DMS153 (cell line): ENCODE measurements at places on chromosomes 3 and 15.
A peak's percentile ranks its signal among the peaks of the same experiment; 100 is the strongest.

DNA sequence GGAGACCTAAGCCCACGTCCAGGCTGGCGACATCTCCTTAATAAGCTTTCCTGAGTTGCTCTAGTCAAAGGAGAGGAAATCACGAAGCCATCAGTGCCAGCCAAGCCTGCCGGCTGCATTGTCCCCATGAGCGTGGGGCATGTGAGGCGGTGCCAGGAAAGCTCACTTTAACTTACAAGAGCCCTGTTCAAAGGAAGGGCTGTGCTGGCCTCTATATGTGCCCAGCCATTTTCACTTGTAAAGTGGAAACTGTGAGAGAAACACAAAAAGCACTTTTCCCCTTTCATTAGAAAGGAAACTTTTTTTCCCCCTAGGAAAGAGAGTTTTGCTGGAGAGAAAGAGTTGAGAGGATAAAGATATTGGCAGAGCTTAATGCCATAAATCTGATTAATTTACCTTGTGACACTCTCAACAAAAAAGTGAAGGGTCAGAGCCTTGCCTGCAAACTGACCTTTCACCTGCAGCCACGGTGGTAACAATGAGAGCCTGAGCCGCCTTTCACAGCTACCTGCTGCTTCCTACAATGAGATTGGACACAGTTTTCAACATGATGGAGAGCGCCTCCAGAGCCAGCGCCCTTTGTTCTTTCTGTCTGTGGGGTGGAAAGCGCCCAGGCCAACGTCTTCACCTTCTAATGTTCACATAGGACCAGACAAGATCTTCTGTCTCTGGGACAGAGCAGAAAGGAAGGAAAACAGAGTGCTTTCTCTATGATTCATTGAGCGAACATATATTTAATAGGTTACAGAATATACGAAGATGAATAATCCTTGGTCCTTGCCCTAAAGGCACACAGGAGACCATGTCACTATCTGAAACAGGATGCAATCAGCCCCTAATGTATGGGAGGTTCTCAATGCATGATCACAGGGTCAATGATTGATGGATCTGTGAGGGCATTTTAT is 233.1 kb upstream of the HES1 start:
- DNase-seq: peak; percentile 32

DNA sequence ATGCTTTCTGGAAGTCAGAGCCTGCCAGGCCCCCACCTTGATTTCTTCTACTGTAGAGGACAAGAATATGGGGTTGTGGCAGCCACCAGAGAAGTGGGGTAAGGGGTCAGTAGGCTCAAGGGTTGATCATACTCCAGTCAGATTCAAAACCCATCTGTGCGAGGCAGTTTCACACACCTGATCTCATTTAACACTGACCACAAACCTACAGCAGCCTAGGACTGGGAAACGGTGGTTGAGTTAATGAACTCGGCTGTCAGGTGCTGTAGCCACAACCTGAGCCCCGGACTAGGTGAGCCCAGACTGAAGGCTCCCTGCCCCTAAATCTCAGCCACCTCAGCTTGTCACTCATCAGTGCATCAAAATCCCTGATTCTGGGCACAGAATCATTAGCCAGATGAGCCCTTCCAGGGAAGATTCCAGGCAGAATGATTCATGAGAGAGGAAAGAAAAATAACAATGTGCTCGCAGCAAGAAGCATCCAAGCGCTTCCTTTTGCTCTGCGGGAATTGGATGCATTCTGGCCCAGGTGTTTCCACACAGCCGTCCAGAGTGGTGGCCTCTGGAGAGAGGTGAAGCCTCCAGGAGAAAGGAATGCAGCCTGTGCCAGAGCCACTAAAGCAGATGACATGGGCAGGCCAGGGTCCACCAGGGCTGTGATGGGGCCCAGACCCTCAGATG is 102.1 kb downstream of the SRGAP3 start:
- no peak for DNase-seq

GRCh38 chr3:153138276-153139210 is 23.5 kb upstream of the RAP2B start:
- DNase-seq: peak; percentile 70

DNA sequence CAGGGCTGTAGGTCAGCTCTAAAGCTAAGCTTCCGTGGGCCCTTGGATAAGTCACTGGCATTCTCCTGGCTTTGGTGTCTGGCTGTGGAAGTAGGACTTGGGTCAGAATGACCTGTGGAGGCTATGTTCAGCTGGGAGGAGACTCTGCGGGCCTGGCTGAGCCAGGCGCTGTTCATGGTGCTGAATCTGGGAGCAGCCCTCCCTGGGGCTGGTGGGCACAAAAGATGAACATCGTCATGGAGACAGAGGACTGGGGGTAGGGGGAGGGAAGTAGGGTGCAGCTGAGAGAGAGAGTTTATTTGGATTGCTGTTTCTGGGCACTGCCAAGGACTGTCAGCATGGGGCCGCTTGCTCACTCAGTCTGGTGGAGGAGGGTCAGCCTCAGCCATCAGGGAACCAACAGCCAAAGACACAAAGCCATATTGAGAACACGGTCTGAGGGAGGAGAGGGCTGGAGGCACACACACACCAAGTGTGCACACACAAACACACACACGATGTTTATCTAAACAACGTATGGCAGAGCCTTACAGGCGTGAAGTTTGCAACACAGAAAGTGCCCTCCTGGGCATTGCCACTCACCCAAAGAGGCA is 120.7 kb upstream of the LINGO1 start:
- DNase-seq: no peak

DNA sequence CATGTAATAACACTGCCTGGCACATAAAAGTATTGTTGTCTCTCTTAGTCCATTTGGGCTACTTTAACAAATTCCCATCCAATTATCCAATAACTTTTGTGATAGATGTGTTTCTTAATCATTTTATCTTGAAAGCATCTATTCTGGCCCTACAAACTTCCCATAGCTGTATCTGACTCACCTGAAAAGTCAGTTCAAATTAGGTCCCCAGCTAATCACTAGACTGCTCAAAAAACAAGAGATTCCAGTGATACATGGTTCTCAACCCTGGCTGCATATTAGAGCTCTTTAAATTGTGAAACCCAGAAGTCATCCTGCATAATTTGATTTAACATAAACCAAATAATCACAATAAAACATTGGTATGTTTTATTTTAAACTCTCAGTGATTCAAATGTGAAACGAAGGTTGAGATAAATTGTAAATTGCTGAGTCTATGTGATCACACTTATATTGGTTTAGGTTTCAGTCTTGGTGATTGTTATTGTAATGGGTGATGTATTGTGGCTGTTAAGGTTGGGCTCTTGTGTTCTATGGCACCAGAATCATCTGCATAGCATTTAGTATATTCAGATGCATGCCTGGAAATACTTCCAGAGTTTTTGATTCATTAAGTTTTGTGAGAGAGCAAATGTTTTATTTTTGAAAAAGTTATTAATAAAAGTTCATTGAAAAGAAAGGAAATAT is 268.9 kb upstream of the KCNMB2 start:
- DNase-seq: no peak
